ENCODE measurements at places on chromosomes 6 and 20. TPM values are rescaled to one million over a fixed set of nuclear protein-coding genes. Genes with fewer than 3 reads are reported as not detected.

DNA sequence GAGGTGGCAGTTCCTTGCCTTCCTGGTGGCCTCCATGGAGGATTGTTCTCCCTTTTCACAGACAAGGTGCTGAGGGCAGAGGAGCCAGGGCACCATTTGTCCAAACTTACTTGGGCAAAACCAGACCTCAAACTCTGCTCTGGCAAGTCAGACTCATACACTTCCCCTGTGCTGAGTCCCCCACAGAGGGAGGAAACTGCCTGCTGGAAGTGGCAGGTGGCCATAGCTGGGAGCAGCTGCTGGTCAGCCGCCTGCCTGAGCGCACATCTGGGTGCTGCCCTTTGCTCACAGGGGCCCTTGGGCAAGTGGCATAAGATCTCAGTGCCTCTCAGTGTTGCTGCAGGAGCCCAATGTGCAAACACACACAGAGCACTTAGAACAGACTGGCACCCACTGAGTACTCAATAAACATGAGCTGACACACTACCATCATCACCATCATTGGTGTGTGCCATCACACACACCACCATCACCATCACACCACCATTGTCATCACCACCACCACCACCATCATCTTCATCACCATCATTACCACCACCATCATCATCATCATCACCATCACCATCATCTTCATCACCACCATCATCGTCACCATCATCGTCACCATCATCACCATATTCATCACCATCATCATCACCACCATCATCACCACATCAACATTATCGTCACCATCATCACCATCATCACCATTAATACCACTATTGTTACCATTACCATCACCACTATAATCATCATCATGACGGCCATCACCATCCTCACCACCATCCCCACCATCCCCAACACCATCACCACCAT lies 17.6 kb downstream of the NOL4L start:
- no peaks in the 10 kb centered on the region for H3K27me3 ChIP-seq
- H3K36me3 ChIP-seq = no peaks in the 10 kb centered on the region
- DNase-seq = no peak

Gene RAD21L1
- total RNA-seq = 0.60 TPM

DNA sequence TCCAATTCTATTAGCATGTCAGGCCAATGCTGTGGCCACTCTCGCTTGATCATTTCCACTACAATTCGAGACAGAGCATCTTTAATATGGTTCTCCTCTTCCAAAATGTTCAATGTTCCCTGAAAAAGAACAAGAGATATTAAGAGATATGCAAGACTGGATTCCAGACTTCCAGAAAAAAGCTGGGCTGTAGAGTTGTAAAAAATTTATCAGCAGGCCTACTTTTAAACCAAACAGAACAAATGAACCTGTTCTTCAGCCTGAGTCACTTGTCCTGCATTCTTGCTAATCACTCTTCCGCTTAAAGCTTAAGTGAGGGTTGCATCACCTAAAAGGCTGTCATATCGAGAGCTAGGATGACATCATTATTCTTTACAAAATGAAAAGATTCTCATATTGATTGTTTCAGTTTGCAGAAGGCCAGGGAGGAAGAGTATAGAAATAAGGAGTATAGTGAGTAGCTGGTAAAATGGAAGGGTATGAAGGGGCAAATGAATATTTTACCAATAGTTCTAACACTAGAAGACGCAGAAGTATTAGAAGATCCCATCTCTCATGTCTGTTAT lies 4.9 kb downstream of the XPO5 start:
- peaks cover 21% of the 10 kb centered on the region for H3K4me1 ChIP-seq
- peak; percentile 82 for DNase-seq
- no peaks in the 10 kb centered on the region for H3K27me3 ChIP-seq
- H3K27ac ChIP-seq = peak overlapping the region; percentile 77

DNA sequence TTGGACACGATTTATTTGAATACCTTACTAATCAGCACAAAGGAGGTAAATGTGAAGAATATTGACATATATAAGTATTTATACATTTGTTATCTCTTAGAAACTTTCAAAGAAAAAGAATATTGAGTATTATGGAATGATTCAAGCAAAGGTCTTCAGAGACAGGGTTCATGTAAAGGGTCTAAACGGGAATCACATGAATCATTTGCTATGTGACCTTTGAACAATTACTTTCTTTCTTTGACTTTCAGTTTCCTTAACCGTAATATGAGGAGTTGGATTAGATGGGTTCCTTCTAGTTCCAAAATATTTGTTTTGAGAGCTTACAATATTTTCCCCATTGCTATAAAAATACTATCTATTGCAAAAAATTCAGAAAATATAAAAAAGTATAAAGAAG lies 14.3 kb downstream of the ENPP1 start:
- DNase-seq = no peak
- no peak overlapping the region for H3K4me3 ChIP-seq
- H3K27me3 ChIP-seq = no peaks in the 10 kb centered on the region
- H3K36me3 ChIP-seq = no peaks in the 10 kb centered on the region
- H3K27ac ChIP-seq = no peak overlapping the region

DNA sequence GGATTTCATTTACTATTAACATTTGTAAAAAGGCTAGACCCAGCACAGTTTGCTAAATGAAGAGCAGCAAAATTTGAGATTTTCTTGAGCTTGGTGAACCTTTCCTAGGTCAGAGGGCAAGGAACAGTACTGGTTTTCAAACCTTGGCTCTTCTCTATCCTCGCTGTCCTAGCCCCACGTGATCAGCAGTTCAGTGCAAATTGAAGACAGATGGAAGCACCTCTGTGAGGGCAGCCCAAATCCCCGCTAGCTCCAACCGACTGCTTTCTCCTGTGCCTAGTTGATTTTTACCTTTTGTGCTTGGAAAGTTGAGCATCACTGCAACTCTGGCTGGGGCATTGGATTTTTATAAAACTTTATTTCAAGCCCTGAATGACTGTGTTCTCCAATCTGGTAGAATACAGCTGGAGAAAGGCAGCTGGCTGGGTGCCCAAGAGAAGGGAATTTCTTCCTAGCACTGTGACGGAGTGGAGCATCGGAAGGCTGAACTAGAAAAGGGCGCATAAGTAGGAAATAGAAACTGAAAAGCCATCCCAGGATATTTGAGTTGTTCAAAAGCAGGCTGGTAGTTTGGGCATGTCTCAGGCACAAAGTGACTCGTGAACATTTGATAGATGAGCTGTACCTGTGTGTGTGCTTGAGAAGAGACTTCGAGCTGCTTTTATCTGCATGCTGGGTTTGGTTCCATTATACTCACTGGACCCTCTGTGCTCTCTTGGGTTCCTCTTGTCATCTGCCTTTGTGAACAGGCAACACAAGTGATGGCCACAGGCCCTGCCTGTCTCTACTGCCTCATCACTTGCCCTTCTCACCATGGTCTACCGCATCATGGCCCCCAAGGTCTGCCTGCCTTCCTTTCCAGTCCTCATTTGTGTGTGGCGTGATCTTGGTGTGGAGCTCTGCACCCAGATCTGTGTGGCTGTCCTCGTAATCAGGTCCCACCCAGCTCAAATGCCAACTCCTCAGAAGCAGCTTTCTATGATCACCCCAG lies 2.3 kb downstream of the RNF114 start:
- H3K36me3 ChIP-seq = peaks cover 35% of the 10 kb centered on the region
- peaks cover 35% of the 10 kb centered on the region for H3K4me1 ChIP-seq
- peak overlapping the region; percentile 69 for H3K27ac ChIP-seq
- no peaks in the 10 kb centered on the region for H3K27me3 ChIP-seq
- no peak for DNase-seq

GRCh38 chr6:2029952-2030351 lies 215.5 kb downstream of the GMDS start:
- DNase-seq = no peak
- H3K4me3 ChIP-seq = no peak overlapping the region
- H3K4me1 ChIP-seq = peaks cover 30% of the 10 kb centered on the region
- H3K27me3 ChIP-seq = no peaks in the 10 kb centered on the region
- H3K36me3 ChIP-seq = no peaks in the 10 kb centered on the region
- peak overlapping the region; percentile 60 for H3K27ac ChIP-seq

Gene FABP7
- total RNA-seq = not detected

GRCh38 chr20:40741507-40742106 lies 52.6 kb upstream of the MAFB start:
- H3K4me1 ChIP-seq = no peaks in the 10 kb centered on the region
- H3K27me3 ChIP-seq = peaks cover 87% of the 10 kb centered on the region
- no peaks in the 10 kb centered on the region for H3K36me3 ChIP-seq
- no peak overlapping the region for H3K27ac ChIP-seq

GRCh38 chr6:41271901-41272395 lies 14.5 kb downstream of the TREM1 start:
- no peaks in the 10 kb centered on the region for H3K4me1 ChIP-seq
- H3K4me3 ChIP-seq = no peak overlapping the region
- H3K36me3 ChIP-seq = no peaks in the 10 kb centered on the region
- no peak overlapping the region for H3K27ac ChIP-seq
- peaks cover 36% of the 10 kb centered on the region for H3K27me3 ChIP-seq

DNA sequence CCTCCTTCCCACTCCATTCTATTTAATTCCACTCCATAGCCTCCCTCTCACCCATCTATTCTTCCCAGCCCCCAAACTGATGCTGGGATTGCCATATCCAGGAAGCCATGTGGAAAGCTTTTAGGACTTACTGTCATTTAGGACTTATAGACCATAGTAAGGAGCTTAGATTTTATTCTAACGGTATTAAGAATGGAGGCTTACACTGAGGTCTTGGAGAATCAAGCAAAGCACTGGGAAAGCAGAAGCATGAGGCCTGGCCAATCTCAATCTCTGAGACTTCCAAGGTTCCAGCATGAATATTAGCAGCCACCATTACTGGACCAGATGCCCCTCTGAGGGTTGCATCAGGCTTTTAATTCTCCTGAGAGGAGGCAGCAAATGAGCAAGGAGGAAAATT lies 1.4 kb downstream of the CST9 start:
- no peaks in the 10 kb centered on the region for H3K36me3 ChIP-seq
- no peaks in the 10 kb centered on the region for H3K4me1 ChIP-seq
- no peaks in the 10 kb centered on the region for H3K27me3 ChIP-seq

GRCh38 chr20:64159286-64159680 lies 5.0 kb upstream of the MYT1 start:
- no peak overlapping the region for H3K4me3 ChIP-seq
- H3K27me3 ChIP-seq = peaks cover 54% of the 10 kb centered on the region
- H3K36me3 ChIP-seq = no peaks in the 10 kb centered on the region
- DNase-seq = no peak
- 0 out of 2 replicates have a peak, but pooled peaks cover 5% of the 10 kb centered on the region for H3K4me1 ChIP-seq
- H3K27ac ChIP-seq = no peak overlapping the region

GRCh38 chr6:28145231-28145630 lies 3.5 kb downstream of the ZKSCAN8 start:
- H3K4me3 ChIP-seq = no peak overlapping the region
- peaks cover 41% of the 10 kb centered on the region for H3K36me3 ChIP-seq
- H3K27ac ChIP-seq = no peak overlapping the region
- H3K4me1 ChIP-seq = peaks cover 17% of the 10 kb centered on the region
- H3K27me3 ChIP-seq = no peaks in the 10 kb centered on the region
- no peak for DNase-seq

Gene DNMT3B
- 8.0 TPM for total RNA-seq

- H3K36me3 ChIP-seq = no peaks in the 10 kb centered on the region
- no peaks in the 10 kb centered on the region for H3K27me3 ChIP-seq
- no peak overlapping the region for H3K4me3 ChIP-seq
- no peak for DNase-seq
- no peak overlapping the region for H3K27ac ChIP-seq
These were observed 171.6 kb upstream of the SMLR1 start for GRCh38 chr6:130655586-130655985.

Gene NCOA5
- total RNA-seq = 28.1 TPM

Gene PLA2G7
- total RNA-seq = 0.68 TPM

DNA sequence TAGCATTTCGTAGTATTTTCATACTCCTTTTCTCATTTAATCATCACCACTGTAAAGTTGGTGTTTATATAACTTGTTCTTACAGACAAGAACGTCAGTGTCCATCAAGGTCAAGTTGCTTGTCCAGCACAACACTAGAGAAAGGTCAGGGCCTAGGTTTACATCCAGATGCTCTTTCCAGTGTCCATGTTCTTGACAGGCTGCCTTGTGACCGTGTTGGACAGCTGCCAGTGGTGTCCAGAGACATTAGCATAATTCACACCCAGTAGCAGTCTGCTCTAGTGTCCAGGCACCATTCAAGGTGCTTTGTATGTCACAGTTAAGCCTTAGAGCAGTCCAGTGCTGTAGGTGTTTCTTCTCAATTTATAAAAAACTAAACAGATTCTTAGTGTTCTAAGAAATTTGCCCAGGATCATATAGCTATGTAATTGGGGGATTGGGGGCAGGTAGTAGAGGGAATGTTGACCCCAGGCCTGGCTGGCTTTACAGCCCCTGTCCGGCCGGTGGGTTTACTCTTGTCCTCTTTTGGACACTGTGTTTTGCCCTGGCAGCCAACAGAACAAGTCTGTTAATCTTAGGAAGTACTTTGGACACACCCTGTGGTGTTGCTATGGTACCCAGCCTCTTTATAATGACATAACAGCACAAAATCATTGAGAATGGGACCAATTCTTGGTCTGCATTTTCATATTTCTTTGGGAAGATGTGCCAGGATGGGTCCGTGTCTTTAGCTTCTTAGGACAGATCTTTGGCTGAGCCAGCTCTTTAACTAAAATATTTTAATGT lies 8.0 kb downstream of the STK35 start:
- peak overlapping the region; percentile 61 for H3K27ac ChIP-seq
- no peak overlapping the region for H3K4me3 ChIP-seq
- peaks cover 21% of the 10 kb centered on the region for H3K36me3 ChIP-seq
- peaks cover 47% of the 10 kb centered on the region for H3K4me1 ChIP-seq
- DNase-seq = no peak

GRCh38 chr6:13496513-13497190 lies 9.3 kb upstream of the GFOD1 start:
- DNase-seq = no peak
- H3K27ac ChIP-seq = no peak overlapping the region
- H3K36me3 ChIP-seq = no peaks in the 10 kb centered on the region
- H3K4me3 ChIP-seq = no peak overlapping the region
- H3K4me1 ChIP-seq = peaks cover 10% of the 10 kb centered on the region
- no peaks in the 10 kb centered on the region for H3K27me3 ChIP-seq

GRCh38 chr20:53226826-53227225 lies 254.7 kb downstream of the TSHZ2 start:
- no peaks in the 10 kb centered on the region for H3K4me1 ChIP-seq
- no peaks in the 10 kb centered on the region for H3K36me3 ChIP-seq
- DNase-seq = no peak
- H3K4me3 ChIP-seq = no peak overlapping the region
- H3K27me3 ChIP-seq = peaks cover 29% of the 10 kb centered on the region

Gene ZSCAN12
- 11.2 TPM for total RNA-seq

DNA sequence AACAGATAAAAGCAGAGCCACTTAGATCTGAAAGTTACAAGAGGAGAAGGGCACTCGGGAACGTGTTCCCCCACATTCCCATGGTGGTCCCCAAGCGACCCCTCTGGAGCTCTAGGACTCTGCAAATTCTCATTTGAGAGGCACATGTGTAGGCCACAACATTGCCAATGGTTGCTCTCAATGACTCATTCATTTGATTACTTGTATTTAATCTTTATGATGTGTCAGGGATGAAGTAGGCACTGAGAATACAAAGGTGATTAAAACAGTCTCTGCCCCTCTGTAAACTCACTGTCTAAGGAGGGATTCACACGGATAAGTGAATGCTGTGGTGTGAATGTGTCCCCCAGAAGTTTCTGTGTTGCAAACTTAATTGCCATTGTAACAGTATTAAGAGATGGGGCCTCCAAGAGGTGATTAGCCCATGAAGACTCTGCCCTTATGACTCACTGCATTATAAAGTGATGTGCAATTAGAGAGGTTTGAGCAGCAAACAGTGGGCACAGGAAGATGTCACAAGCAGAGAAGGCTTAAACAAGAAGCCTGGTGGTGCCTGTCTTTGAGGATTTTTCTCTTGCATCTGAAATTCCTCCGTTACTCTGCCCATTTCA lies 34.0 kb upstream of the TRAM2 start:
- no peaks in the 10 kb centered on the region for H3K36me3 ChIP-seq
- no peak overlapping the region for H3K27ac ChIP-seq
- no peaks in the 10 kb centered on the region for H3K27me3 ChIP-seq
- peaks cover 21% of the 10 kb centered on the region for H3K4me1 ChIP-seq

- no peak for DNase-seq
- no peak overlapping the region for H3K27ac ChIP-seq
These were observed 55.5 kb downstream of the TCP11 start for GRCh38 chr6:35085359-35086281.

All from PC-9 (cell line).